NCI-H1092 (cell line): ENCODE measurements at places on chromosomes 3 and 15.

DNA sequence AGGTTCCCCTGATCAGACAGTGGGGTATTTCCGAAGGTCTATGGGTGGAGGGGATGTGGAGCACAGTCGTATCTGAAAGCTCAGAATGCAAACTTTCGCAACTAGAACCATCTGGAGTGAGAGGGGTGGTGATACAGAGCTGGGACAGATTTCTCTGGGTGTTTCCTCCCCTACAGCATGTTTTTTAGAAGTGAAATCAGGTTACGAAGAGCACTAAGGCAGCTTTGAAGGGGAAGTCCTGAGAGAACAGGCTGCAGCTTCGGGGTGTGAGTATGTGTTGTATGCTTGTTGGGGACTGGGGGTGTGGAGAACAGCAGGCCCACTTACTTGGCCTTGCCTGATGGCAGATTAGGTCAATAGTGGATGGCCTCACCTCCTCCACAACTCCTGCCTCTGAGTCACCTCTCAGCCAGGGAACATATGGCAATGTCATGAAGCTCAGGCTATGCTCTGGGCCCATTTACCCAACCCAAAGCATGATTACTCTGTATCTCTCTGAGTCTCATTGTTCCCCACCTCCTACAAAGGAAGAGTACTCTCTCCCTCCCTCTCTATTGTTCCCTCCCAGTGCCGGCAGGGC is 107.2 kb upstream of the RASGRP1 start:
- no peak for DNase-seq

GRCh38 chr3:170330366-170330765 is 27.1 kb upstream of the SKIL start:
- DNase-seq = no peak

GRCh38 chr3:29153811-29154210 is 127.1 kb upstream of the RBMS3 start:
- DNase-seq = no peak

GRCh38 chr15:41476416-41477048 is 17.1 kb upstream of the ITPKA start:
- DNase-seq = no peak

- no peak for DNase-seq
Measured at GRCh38 chr15:49877873-49878521, 241.0 kb downstream of the ATP8B4 start.

DNA sequence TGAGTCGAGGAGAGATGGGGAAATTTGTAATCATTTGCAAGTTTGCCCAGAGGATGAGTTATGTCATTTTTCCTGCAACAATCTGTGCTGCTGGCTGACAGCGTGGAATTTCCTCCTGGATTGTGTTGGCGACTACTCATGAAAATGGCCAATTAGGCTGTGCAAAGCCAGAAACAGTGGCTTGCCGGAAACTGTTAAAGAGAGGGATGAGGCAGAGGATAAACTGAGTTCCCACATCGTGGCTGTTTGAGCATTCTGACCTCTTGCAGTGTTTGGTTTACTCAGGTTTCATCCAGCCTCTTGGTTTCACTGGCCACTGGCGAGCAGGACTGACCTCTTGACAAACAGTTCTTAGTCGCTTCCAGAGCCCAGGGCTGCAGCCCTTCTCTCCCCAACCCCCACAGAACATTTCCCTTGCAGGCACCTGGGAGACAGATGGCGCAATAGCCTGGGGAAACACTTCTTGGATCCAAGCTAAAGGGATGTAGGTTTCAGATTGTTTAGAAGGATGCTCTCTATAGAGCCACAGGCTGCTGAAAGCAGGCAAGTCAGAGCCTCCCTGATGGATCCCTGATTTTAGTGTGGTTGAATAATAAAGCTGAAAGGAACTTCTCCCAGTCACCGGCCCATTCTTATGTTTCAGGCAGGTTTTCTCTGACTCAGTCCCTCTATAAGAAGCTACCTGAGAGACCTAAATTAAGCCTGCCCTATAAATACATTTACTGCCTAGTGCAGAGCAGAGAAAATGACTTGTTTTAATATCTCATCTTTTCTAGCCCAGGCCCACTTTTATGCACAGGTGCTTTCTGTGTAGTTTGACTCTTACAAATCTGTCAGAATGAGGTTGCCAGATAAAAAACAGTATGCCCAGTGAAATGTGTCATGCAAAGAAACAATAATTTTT is 92.8 kb upstream of the UBE2E1 start:
- DNase-seq = peak; percentile 34

DNA sequence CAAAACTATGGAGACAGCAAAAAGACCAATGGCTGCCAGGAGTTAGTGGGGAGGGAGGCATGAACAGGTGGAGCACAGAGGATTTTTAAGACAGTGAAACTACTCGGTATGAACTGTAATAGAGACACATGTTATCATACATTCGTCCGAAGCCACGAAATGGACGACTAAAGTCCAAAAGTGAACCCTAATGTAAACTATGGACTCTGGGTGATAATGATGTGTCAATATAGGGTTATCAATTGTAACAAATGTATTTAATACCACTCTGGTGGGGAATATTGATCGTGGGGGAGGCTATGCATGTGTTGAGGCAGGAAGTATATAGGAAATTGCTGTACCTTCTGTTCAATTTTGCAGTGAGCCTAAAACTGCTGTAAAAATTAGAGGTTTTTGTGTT is 107.0 kb downstream of the CPN2 start:
- DNase-seq = no peak

DNA sequence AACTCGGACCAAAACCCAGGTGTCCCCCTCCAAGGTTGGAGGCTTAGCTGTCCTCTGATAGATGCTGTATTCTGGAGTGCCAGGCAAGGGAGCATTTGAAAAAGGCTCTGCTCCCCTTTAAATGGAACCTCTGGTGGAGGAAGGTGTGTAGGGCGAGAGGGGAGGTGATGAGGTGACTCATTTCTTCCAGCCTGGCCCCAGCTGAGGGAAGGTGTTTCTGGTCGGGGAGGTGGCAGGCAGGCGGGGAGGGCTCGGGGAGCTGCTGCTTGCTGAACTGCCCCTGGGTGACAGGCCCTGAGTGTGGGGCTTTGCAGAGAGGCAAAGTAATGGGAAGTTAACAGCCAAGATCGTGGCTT is 18.8 kb downstream of the PSTPIP1 start:
- DNase-seq = no peak

- DNase-seq = no peak
Measured at GRCh38 chr15:58070801-58071418, 5.4 kb upstream of the ALDH1A2 start.

- DNase-seq = no peak
Measured at GRCh38 chr15:64163659-64164362, 989 bp upstream of the PPIB start.

DNA sequence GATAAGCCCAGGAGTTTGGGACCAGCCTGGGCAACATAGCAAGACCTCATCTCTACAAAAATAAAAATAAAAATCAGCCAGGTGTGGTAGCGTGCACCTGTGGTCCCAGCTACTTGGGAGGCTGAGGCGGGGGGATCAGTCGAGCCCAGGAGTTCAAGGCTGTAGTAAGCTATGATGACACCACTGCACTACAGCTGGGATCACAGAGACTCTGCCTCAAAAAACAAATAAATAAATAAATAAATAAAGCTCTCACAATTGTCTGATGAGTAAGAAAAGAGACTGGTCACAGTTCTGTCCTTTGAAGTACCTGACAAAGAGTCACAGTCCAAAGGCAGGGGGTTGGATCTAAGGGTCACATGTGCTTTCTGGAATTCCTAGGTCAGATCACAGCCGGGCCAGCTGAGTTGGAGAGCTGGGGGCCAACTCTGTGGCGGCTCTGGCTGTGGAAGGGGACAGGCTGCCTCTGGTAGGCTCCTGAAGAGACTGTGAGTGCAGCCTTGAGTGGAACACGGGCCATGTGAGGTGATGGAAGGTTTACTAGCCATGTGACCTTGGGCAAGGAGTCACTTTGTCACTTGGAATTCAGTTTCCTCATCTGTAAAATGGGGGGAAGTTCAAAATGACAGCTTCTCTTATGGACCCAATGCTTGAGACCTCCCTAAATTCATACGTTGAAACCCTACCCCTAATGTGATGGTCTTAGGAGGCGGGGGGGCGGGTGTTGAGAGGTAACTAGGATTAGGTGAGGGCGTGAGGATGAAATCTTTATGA is 47.2 kb downstream of the WHAMM start:
- no peak for DNase-seq

- DNase-seq = no peak
Measured at GRCh38 chr3:163474766-163475165, 1603.5 kb downstream of the SI start.

DNA sequence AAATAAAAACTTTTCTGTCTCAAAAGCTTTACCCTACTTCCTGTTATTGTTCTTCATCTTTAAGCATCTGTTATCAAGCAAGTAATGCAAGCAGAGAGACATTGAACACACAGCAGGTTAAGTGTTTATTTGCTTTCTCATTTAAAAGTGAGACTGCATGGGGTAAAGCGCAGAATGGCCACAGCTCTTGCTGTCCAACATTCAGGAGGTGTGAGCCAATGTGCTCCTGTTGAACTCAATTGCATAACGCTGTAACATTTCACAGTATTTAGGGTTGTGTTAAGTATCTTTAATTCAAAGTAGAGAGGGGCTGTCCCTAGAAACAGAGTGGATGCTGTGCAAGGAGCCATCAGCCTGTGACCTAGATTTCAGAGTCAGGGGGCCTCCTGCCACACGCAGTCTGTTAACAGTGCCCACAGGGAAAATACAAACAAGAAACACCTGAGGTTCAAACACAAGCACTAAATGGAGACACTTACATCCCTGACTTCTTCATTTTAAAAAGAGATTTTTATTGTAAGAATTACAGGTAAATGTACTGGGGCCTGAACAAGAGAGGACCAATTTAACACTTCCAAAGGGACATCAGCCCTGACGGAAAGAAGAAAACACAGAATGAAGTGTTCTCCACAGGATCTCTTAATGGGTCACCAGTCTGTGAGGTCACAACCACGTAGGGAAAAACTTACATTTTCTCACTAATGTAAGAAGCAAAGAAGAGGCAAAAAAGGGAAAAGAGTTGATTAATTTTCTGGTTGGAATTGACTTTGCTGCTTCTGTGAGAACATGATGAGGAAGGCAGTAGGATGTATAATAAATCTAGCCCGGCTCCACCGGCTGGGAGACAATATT is 815.1 kb downstream of the VGLL3 start:
- peak; percentile 6 for DNase-seq

DNA sequence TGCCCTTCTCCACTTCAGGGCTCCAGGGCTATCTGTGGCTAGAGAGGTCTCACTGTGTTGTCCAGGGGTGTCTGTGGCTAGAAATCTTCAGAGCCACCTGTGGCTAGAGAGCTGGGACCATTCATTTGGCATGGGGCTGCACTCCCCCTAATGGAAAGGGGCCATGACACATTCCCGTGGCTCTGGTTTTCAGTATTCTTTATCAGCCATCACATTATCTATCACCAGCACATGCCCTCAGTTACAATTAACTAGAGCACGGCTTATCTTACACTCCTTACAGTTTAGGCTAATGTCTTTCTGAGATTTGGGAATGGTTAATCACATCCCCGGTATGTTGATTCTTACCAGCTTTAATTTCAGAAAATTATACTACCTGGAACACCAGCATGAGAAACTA is 128.6 kb downstream of the RORA start:
- no peak for DNase-seq

DNA sequence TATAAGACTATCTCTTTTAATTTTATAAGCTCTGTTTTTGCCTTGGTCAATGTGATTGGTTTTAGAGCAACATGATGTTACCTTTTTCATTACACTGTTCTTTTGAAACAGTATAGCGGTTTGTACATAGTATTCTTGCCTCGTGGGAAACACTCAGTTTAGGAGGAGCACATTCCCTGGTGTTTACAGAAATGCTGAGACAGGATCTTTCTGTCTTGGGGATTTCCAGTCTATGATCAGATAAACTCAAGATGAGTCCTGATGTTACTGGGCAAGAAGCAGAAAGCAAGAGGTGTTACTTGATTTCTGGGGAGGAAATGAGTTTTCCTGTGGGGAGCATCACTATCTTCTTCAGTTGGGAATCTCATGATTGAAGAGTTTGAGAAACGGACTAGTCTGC is 2.5 kb downstream of the TMEM266 start:
- DNase-seq = no peak

DNA sequence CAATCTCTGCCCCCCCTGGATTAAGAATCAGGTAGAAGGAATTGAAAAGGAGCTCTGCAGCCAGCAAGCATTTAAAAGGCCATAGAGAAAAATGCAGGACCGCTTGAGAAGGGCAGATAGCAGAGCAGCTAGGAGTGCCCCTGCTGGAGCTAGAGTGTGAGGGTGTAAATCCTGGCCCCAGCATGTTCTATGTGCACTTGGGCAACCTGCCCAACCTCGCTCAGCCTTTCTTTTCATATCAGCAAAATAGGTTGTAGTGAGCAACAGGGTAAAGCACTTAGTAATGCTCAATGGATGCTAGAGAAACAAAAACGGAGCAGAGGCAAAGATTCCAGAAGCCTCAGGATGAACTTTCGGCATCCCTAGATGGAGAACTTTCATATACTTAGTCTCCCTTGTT is 25.0 kb upstream of the THBS1 start:
- no peak for DNase-seq

GRCh38 chr3:140303875-140304274 is 368.9 kb downstream of the CLSTN2 start:
- no peak for DNase-seq

DNA sequence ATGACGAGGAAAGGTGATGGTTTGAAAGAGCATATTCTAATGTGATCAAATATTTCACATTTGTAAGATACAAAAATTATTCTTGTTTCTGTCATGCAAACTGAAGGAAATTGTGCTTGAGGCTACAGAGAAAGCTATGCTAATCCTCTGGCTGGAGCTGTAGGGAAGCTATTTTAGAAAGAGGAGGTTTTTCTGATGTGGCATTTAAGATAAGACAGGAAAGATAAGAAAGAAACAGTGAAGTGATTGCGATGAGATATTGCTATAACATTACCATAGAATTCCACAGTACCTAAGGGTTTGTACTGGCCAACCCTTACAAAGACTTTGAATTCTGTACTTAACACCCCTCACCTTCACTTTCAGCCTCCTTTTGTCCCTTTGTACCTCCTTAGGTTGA is 205.2 kb upstream of the LMCD1 start:
- DNase-seq = no peak

- no peak for DNase-seq
Measured at GRCh38 chr15:73244333-73244732, 124.4 kb downstream of the HCN4 start.

DNA sequence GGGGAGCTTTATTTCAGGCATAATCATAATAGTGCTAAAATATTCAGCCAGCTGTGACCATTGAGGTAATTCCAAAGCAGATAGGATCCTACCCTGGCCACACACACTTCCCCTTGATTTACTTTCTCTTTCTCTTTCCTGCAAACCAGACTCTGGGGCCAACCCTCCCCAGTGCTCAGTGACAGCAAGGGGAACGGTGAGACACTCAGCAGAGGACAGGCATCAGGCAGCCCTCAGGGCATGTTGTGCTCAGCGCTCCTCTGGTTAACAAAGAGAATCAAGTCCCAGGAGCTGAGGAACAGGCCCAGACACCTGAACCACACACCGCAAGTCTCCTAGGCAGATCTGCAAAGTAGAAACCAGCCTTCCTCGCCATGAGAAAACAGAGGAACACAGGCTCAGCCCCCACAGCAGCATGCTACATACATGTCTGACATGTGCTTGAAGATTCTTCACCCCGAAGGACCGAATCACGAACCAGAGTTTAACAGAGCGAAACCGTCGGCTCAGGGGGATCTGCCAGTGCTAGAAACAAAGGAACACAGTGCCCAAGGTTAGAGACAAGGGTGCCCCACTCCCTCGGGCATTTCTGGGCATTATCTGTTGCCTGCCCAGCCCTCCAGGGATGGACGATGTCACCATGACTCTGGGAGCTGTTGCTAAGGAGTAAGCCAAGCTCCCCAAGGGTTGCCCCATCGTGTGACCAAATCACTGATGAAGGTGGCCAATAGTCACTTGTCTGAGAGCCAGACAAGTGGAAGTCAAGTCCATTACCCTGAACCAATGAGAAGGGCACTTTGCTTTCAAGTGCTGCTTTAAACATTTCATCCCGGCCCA is 17.5 kb downstream of the HDC start:
- DNase-seq = no peak
